ENCODE measurements at places on chromosomes 4 and X. TPM values are rescaled to one million over a fixed set of nuclear protein-coding genes. Genes with fewer than 3 reads are reported as not detected.

AFF1 gene
- total RNA-seq = 23.9 TPM

BRS3 gene
- not detected for total RNA-seq

SPACA5B gene
- total RNA-seq = not detected

PNMA6F gene
- not detected for total RNA-seq

CABS1 gene
- total RNA-seq = not detected

DNA sequence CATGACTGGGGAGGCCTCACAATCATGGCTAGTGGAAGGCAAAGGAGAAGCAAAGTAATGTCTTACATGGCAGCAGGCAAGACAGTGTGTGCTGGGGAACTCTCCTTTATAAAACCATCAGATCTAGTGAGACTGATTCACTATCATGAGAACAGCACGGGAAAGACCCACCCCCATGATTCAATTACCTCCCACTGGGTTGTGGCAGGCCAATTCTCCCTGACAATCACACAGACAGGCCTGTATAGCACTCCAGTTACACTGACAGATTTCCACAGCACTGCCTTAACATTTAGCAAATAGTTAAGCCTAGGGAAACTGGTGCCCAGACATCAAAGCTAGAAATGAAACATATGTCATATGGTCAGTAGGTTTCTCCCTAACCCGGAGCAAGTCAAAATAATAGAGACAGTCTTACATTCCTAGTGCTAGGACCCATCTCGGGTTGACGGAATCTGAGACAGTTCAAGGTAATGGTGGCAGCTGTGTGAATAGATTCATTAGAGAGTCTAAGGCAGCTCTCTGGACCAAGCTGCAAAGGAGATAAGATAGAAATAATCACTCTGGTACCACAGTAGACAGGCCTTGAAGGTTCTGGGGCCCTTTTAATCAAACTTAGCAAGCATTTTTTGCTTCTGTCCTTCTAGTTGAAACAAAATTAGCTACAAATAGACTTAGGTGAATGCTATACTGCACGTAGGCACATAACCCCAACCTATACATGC lies 9.4 kb upstream of the HERC5 start:
- H3K27ac ChIP-seq = no peak overlapping the region
- H3K4me1 ChIP-seq = no peaks in the 10 kb centered on the region
- H3K27me3 ChIP-seq = no peaks in the 10 kb centered on the region
- no peak for DNase-seq
- H3K4me3 ChIP-seq = no peak overlapping the region

DNA sequence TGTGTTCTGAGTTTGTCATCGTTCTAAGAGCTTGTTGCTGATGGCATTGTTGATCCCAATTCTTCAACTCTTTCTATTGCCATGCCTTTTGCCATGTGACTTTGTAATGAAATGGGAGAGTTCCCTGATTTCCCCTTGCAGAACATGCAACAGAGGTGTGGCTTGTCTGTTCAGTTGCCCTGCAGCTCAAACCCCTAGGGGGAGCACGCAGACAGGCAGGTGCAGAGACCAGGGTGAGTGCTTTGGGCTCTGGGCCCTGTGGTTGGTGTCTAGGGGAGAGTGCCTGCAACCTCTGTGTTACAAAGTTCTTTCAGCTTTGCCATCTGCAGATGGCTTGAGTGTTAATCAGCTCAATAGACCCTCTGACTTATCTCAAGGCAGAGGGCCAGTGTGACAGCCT lies 332.7 kb downstream of the MID1IP1 start:
- H3K27ac ChIP-seq = no peak overlapping the region
- H3K4me1 ChIP-seq = no peaks in the 10 kb centered on the region

- no peaks in the 10 kb centered on the region for H3K27me3 ChIP-seq
- no peaks in the 10 kb centered on the region for H3K36me3 ChIP-seq
- no peaks in the 10 kb centered on the region for H3K4me1 ChIP-seq
These were observed 153.4 kb downstream of the FMR1NB start for GRCh38 chrX:148134578-148134977.

DNA sequence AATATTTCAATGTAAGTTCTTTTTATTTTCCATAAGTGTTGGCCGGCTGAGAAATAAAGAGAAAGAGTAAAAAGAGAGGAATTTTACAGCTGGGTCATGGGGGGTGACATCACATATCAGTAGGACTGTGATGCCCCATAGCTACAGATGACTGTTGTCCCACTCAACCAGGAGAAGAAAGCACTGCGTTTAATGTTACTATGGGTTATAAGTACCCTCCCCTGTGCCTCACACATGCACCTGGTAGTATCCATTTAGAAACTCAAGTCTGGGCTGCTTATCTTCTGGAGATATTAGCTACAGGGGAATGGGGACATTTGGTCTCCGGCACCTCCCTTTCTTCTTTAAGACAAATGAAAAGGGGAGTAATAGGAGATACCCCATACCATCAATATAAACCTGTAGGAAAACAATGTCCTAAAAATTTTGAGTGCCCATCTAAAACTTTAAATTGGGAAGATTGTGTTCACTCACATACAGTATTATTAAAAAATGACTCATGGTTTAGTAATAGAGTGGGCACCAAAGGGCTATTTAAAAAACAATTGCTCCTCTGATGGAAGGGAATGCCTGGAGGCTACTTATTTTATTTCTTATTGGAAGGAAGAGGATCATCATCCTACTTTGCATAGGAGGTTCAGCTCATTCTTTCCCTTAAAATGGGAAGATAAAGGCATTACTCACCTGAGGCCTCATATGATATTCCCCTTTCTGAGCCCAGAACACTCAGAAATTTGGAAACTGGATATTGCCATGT lies 18.2 kb downstream of the UGT2B11 start:
- H3K36me3 ChIP-seq = no peaks in the 10 kb centered on the region
- H3K4me1 ChIP-seq = no peaks in the 10 kb centered on the region
- DNase-seq = no peak
- no peaks in the 10 kb centered on the region for H3K27me3 ChIP-seq
- H3K27ac ChIP-seq = no peak overlapping the region

DNA sequence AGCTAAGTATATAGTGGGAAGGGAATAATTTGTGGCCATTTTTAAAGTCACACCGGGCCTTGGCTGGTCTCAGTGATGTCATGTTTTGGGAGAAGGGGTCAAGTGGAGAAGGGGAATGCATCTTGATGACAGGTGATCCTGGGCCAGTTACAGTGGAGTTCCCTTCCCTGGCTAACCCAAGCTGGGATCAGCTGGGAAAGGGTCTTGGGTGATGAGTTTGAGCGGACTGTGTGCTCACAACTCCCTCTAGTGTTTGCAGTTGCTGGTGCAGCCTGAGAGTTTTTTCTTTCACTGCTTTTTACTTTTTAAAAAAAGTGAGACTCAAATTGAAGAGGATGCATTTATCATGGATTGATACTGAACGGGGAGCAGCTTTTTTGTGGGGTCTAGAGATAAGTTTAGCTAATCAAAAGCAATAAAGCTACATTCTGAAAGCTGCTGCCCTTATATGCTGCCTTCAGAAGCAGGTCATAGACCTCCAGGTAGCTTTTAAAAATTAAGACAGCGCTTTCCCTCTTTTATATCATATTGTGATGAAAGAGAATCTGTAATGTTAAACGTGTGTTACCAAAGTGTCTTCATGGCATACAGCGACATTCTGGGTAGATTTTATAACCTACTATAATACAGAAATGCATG lies 164.7 kb downstream of the DCLK2 start:
- no peak overlapping the region for H3K4me3 ChIP-seq
- no peaks in the 10 kb centered on the region for H3K27me3 ChIP-seq
- H3K36me3 ChIP-seq = no peaks in the 10 kb centered on the region
- peak overlapping the region; percentile 70 for H3K27ac ChIP-seq
- DNase-seq = peak; percentile 50
- peaks cover 22% of the 10 kb centered on the region for H3K4me1 ChIP-seq

- H3K27me3 ChIP-seq = no peaks in the 10 kb centered on the region
- no peak overlapping the region for H3K27ac ChIP-seq
- no peaks in the 10 kb centered on the region for H3K36me3 ChIP-seq
- no peak for DNase-seq
- H3K4me3 ChIP-seq = no peak overlapping the region
- H3K4me1 ChIP-seq = no peaks in the 10 kb centered on the region
These were observed 513.0 kb downstream of the FSTL5 start for GRCh38 chr4:161650812-161651211.

GRCh38 chrX:134895805-134896581 lies 94.8 kb upstream of the SMIM10 start:
- H3K4me1 ChIP-seq = peaks cover 12% of the 10 kb centered on the region
- no peak for DNase-seq
- peaks cover 29% of the 10 kb centered on the region for H3K36me3 ChIP-seq
- H3K27ac ChIP-seq = peak overlapping the region; percentile 67
- no peak overlapping the region for H3K4me3 ChIP-seq
- no peaks in the 10 kb centered on the region for H3K27me3 ChIP-seq

GRCh38 chr4:11469650-11470437 lies 41.1 kb upstream of the HS3ST1 start:
- H3K27ac ChIP-seq = no peak overlapping the region
- no peak overlapping the region for H3K4me3 ChIP-seq
- no peak for DNase-seq
- no peaks in the 10 kb centered on the region for H3K36me3 ChIP-seq
- H3K27me3 ChIP-seq = no peaks in the 10 kb centered on the region

DNA sequence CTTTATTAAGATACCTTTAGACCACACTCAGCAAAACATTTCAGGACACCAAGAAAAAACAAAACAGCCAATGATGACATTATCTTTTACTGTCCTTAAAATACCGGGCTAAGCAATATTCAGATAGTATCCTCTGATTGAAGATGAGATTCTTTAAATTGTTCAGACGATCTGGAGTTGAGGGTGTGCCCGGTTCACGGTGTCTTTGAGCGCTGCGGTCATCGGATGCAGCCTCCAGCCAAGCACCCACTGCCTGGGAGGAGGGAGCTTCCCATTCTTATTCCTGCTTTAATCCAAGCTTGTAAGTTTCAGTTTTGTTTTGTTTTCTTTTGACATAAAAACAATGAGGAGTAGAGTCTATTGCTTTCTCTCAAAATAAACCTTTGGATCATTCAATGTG lies 14.1 kb downstream of the FAM149A start:
- H3K27me3 ChIP-seq = no peaks in the 10 kb centered on the region
- H3K36me3 ChIP-seq = no peaks in the 10 kb centered on the region
- H3K27ac ChIP-seq = no peak overlapping the region
- DNase-seq = no peak

DNA sequence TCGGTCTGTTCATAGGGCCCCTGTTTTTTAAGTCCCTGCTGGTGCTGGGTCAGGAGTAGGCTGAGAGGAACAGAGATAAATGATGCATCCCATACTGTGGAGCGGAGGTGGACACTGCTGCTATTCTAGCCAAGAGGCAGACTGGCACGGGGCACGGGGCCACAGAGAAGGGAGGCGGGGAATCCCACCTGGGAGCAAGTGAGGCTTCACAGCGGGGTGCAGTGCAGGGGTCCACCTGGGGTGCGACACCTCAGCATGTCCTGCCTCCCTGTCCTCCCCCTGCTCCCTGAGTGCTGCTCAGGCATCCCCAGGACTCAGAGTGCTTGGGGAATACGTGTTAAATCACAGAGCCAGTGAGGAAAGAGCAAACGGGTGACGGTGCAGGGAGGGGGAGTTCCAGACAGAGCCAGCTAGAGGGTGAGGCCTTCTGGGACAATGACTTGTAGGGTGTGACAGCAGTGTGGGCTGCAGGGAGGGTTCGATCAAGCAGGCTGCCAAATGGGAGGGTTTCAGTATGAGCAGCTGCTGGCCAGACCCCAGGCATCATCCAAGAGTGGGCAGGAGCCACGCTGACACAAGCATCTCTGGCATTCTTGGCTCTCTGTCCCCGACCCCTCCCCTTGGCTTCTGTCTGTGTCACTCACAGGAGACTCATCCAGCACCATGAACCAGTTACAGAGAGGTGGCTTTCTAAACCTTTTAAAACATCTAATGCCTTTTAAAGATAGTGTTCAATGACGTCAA lies 13.7 kb upstream of the HTRA3 start:
- no peaks in the 10 kb centered on the region for H3K27me3 ChIP-seq
- H3K4me3 ChIP-seq = no peak overlapping the region
- no peaks in the 10 kb centered on the region for H3K36me3 ChIP-seq
- H3K4me1 ChIP-seq = peaks cover 5% of the 10 kb centered on the region
- H3K27ac ChIP-seq = no peak overlapping the region

DNA sequence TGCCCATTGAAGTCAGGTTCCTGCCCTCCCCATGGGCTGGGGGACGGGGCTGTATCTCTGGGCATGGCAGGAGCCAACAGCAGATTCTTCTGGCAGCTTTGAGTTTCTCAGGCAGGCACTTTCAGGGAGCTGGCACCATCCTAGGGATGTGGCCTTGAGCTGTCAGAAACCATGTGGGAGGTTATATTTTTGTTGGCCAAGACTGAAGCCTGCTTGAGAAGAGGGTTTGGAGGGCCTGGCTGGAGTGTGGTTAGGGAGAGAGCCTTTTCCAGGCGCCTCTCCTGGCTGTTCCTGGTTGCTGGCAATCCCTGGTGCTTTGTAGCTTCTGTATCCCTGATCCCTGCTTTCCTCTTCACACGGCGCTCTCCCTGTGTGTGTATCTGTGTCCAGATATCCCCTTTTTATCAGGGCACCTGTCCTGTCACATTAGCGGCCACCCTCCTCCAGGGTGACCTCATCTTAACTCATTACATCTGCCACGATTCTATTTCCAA lies 30.6 kb upstream of the SORCS2 start:
- no peak overlapping the region for H3K27ac ChIP-seq
- no peaks in the 10 kb centered on the region for H3K4me1 ChIP-seq
- no peaks in the 10 kb centered on the region for H3K27me3 ChIP-seq
- H3K4me3 ChIP-seq = no peak overlapping the region
- H3K36me3 ChIP-seq = no peaks in the 10 kb centered on the region

- H3K4me1 ChIP-seq = no peaks in the 10 kb centered on the region
- no peaks in the 10 kb centered on the region for H3K27me3 ChIP-seq
- no peak overlapping the region for H3K4me3 ChIP-seq
These were observed 252.5 kb upstream of the PGRMC2 start for GRCh38 chr4:128540122-128540521.

DNA sequence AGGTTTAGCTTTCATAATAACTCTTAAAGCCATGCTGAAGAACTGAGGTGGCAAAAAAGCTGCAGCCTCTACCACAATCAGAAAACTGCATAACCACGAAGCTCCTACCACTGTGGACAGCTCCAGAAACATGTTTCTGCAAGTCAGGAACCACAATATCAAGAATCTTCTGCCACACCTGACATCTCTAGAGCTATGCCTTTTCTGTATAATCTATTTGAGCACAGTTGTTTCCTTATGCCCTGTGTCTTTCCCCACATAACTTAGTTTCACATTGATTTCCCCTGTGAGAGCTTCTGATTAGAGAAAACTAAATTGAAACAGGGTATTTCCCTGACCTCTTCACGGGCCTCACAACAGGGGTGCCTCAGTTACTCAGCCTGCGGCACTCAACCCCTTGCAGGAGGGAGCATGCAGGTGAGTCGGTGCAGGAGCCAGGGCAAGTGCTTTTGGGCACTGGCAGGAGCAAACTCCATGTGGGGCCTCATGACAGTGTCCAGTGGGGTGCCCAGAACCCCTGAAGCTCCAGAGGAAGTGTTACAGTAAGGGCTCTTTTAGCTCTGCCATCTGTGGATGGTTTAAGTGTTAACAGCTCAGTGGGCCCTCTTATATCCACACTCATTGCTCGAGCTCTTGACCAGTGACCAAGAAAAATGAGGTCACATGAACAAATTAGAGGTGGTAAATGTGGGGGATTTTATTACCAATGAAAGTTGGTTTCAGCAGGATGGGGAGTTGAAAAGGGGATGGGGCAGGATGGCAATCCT lies 132.8 kb upstream of the BMP3 start:
- H3K36me3 ChIP-seq = no peaks in the 10 kb centered on the region
- H3K27me3 ChIP-seq = no peaks in the 10 kb centered on the region
- H3K4me1 ChIP-seq = no peaks in the 10 kb centered on the region

GRCh38 chr4:153207567-153207966 lies 3.3 kb downstream of the TRIM2 start:
- no peaks in the 10 kb centered on the region for H3K27me3 ChIP-seq
- 0 out of 2 replicates have a peak overlapping the region, but pooled peaks have one; percentile 23 for H3K27ac ChIP-seq
- H3K4me3 ChIP-seq = no peak overlapping the region
- H3K36me3 ChIP-seq = no peaks in the 10 kb centered on the region

- DNase-seq = no peak
- no peaks in the 10 kb centered on the region for H3K36me3 ChIP-seq
- no peaks in the 10 kb centered on the region for H3K27me3 ChIP-seq
- H3K4me1 ChIP-seq = no peaks in the 10 kb centered on the region
- no peak overlapping the region for H3K4me3 ChIP-seq
These were observed 381.7 kb upstream of the FGF13 start for GRCh38 chrX:139093201-139093600.

Measured in Panc1 (cell line).